ENCODE measurements at places on chromosomes 5 and 9.

GRCh38 chr9:89277454-89277853 lies 33.5 kb upstream of the CKS2 start:
- DNase-seq = no peak

DNA sequence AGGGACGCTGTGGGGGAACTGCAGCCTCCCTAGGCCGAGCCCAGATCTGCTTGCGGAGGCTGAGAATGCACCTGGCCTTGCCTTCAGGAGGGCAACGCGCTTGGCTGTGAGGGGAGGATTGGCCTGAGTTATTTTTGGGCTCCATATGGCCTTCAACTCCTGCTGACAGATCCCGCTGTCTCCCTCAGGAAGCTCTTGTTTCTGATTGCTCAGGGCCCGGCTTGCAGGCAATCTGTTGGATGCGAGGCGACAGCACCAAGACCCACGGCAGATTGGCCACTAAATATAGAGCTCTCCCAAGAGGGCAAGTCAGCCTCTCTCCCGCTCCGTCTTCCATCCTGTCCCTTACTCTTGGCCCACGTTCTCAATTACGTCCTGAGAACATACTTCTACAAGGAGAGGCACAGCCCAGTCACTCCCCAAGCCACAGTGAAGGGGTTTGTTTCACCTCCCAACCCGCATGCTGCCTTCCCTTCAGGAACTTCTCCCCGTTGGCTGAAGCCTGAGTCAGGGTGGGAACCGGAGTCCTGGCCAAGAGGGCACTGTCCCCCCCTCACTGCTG lies 53.6 kb downstream of the RASGEF1C start:
- no peak for DNase-seq

DNA sequence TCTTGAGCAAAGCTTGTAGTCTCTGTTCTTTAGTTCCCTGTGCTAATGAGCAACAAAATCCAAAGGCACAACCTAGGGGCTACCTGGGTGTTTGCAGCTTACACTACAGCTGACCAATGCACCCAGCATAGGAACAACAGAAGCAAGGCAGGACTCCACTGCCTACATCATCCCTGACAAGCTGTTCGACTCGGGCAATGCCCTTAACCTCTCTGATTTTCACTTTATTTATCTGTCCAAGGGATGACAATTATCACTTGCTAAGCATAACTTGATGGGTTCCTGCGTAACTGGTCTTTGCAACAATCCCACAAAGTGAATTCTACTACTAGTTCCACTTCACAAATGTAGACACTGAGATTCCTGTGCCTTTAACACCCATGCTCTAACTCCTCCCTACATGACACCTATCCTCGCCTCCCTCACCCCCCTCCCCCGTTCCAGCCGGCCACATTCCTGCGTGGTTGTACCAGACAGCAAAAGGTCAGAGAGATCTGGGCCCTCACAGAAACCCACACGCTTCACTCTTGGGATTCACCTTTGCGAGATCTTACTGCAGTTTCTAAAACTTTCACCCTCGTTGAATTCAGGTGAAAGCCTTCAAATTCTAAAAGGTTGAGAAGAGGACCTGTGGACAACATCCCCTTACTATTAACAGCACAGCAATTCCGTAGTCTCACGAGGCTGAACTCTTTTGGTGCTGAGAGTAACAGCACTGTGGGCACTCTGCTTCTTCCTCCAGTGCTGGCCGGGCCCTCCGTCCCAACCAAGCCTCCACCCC lies 995 bp downstream of the IPPK start:
- peak; percentile 74 for DNase-seq

- DNase-seq = no peak
Observed at GRCh38 chr5:40150896-40151295, 528.8 kb upstream of the PTGER4 start.

DNA sequence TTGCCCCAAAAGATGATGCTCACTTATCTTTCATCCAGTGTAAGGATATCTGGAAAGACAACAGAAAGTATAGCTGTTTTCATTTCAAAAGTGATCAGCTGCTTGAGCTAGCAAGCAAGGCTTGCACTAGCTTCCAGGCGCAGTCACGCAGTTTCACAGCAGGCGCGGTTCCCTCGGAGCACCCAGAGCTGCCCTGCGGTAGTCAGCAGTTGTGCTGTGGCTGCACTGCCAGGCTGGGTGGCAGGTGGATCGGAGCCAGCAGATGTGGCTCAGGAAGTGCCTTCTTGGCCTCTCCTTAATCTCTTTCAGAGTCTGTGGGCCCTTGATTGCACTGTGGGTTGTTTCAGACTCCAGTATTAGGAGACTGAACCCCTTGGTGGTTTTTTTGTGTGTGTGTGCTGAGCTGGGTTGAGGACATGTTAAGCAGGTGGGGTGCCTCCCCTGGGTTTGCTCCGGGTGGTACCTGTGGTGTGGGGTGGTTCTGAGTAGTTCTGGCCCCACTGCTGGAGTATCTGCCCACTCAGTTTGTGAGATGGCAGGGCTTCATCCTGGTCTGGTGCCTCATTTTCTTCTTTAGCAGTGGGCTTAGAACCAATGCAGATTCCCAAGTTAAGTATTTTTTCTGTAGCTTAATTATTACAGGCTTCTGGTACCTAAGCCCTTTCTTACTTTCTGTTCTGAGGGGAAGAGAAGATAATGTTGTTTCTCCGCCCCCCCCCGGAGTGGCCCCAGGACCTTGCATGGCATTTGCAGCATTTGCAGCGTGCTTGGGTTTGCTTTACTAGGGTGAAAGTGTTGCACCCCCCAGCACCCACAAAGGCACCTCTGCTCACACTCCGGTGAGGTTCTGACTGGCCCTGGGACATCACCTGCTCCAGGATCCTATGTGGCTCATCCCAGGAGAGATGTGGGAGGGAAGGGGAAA lies 16.4 kb downstream of the TENT4A start:
- no peak for DNase-seq

DNA sequence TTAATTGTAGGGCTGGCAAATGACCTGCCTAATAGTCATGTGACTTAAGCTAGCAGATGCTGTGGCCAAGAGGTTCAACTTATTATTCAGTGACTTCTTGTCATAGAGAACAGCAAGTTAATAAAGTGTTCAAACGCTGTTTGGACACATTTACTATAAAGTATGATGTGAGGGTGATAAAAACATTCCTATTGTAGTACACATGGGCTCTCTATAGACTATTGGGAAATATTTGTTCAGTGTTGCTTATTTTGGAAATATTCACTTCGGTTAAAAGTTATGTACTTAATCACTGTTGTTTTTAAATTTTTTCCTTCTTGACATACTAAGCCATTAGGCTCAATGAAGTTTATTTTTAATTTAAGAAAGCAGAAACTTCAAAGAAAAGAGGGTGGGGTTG lies 345.0 kb downstream of the NNT start:
- no peak for DNase-seq

GRCh38 chr5:176178789-176179188 lies 59.4 kb upstream of the SIMC1 start:
- DNase-seq = no peak

GRCh38 chr5:124956471-124957029 lies 210.1 kb upstream of the ZNF608 start:
- DNase-seq = no peak

GRCh38 chr9:136015656-136016571 lies 54.7 kb upstream of the UBAC1 start:
- DNase-seq = no peak

Measured in urothelium cell line (cell line).